D721Med (cell line): ENCODE measurements at places on chromosomes 11 and 22.

GRCh38 chr11:29119116-29119515 is 897.7 kb downstream of the KCNA4 start:
- no peak for DNase-seq

- no peak for DNase-seq
Measured at GRCh38 chr11:36238881-36239280, 50.3 kb downstream of the COMMD9 start.

GRCh38 chr22:26302726-26303125 is 126.3 kb upstream of the ASPHD2 start:
- DNase-seq = no peak

DNA sequence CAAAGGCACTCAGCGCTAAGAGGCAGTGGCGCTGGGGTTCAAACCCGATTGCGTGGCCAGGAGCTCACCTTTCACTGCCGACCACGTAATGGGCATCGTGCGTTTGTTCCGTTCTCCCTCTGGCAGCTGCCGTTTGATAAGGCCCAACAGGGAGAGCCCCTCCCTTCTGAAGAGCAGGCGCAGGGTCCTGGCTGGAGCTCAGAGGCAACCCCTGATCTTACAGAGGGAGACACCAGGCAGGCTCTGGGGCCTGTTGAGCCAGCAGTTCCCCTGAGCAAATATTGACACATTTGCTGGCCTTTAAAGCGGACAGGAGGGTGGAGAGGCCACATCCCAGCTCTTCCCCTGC is 11.7 kb upstream of the C1QTNF6 start:
- no peak for DNase-seq

GRCh38 chr11:68569357-68569756 is 108.8 kb downstream of the PPP6R3 start:
- no peak for DNase-seq

DNA sequence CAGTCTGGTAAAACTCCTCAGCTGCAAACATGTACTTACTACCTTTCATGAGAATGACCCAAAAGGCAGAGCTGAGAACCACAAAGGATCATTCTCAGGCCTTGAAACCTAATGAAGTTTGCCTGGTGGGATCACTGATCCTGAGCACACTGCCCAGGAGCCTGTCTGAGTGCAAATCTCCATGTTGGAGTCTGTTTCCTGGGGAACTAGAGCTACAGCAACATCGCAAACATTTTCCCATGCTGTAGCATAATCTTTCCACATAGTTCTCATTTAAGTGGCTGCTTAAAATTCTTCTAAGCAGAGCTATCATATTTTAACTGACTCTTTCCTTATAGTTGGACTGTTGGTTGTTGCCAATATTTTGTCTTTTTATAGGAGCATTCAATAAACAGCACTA is 58.5 kb downstream of the GUCY1A2 start:
- DNase-seq = no peak

DNA sequence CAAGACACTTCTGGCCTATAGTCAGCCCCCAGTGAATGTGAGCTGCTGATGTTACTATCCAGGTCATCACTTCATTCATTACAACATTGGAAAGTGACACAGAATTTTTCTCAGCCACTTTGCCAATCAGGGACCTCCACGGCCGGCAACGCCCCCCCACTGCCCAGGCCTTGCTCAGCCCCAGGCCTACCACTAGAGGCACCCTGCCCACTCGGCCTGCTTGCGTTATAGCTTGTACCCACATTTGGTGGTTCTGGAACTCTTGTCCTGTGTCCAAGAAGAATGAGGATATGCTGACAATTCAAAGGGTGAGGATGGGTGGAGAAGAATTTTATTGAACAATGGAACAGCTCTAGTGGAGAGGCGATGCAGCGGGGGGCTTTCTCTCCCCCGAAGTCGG is 96.2 kb downstream of the TSPAN18 start:
- no peak for DNase-seq

- no peak for DNase-seq
Measured at GRCh38 chr11:96049426-96049825, 125.5 kb upstream of the MTMR2 start.
